Muscle of leg (tissue), 16 donors: ENCODE measurements at places on chromosomes 6 and 20.
A peak's percentile ranks its signal among the peaks of the same experiment; 100 is the strongest.

- no peak for DNase-seq
These were observed 866 bp upstream of the MYO6 start for GRCh38 chr6:75748003-75748742.

DNA sequence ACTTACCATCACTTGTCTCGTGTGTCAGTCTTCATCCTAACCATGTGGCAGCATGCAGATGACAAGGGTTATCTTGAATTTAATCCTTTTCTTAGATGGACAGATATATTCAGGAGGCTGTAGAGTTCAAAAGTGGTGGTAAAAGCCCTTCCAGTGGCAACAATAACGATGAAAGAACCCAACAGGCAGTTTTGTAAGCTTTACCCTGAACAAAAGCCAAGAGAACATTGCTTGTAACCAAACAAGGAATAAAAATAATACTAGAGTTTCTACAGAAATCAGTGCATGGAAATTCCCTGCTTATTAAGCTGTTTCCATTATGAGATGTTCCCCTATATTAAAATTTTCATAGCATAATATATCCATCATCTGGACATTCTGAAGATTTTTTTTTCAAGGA lies 69.7 kb downstream of the PDE7B start:
- DNase-seq = peak; percentile 54

DNA sequence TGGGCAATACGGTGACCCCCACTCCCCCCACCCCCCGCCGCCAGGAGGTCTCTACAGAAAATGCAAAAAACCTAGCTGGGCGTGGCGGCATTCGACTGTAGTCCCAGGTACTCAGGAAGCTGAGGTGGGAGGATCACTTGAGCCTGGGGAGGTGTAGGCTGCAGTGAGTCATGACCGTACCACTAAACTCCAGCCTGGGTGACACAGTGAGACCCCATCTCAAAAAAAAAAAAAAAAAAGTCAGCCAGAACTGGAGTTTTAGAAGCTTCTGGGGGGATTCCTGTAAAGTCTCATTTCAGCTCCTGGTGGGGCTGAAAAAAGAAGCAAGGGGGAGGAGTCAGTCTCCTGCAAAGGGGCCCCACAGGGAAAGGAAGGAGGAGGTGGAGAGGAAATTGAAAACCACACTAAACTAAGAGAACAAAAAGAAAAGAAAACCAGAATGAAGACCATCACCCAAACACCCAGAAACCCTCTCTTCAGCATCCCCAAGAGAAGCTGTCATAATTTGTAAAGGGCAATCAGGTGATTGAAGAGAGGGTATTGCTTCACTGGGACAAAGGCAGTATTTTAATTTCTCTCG lies 50.4 kb downstream of the NOL4L start:
- DNase-seq = no peak

- DNase-seq = peak; percentile 21
These were observed 7.1 kb upstream of the TCP11 start for GRCh38 chr6:35148167-35148741.

- peak; percentile 45 for DNase-seq
These were observed 25.2 kb downstream of the MEI4 start for GRCh38 chr6:77678048-77678447.

DNA sequence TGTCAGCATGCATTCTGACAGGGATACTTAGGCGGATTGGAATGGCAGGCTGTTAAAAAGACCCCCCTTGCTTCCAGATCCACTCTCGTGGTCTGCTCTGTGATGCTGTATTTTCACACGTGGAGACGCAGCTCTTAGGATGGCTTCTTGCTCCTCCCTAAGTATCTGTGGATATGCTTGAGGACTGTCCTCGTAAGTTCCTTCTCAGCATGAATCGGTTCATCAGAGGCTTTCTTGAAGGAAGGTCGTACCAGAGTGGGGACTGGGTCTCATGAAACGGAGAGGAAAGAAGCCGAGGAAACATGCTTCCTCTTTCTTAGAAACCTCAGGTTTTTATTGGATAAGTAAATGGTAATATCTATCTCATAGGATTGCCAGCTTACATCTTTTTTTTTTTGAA lies 220.4 kb downstream of the FARS2 start:
- no peak for DNase-seq

DNA sequence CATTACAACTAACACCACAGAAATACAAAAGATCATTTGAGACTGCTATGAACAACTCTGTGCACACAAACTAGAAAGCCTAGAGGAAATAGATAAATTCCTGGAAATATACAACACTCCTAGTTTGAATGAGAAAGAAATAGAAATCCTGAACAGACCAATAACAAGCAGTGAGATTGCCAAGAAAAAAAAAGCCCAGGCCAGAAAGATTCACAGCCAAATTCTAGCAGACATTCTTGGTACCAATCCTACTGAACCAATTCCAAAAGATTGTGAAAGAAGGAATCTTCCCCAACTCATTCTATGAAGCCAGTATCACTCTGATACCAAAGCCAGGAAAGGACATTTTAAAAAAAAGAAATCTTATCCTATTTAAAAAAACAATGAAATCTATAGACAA lies 7.0 kb upstream of the CDK19 start:
- peak; percentile 60 for DNase-seq

DNA sequence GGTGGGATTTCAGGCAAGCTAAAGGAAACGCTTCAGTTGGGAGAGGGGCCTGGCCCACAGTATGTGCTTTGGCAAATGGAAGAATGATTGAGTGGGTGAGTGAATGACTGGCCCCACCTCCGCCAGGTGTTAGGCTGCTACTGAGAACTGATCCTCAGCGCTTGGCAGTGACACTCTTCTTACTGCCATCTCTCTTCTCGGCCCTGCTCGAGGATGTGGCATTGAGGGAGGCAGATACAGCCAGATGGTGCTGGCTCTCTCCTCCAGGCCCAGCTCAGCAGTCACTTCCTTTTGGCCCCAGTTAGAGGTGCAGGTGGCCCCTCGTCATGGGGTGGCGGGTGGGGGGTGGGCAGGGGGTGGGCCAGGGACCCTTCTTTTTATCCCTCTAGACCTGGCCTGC lies 38.9 kb upstream of the KCNK5 start:
- no peak for DNase-seq

DNA sequence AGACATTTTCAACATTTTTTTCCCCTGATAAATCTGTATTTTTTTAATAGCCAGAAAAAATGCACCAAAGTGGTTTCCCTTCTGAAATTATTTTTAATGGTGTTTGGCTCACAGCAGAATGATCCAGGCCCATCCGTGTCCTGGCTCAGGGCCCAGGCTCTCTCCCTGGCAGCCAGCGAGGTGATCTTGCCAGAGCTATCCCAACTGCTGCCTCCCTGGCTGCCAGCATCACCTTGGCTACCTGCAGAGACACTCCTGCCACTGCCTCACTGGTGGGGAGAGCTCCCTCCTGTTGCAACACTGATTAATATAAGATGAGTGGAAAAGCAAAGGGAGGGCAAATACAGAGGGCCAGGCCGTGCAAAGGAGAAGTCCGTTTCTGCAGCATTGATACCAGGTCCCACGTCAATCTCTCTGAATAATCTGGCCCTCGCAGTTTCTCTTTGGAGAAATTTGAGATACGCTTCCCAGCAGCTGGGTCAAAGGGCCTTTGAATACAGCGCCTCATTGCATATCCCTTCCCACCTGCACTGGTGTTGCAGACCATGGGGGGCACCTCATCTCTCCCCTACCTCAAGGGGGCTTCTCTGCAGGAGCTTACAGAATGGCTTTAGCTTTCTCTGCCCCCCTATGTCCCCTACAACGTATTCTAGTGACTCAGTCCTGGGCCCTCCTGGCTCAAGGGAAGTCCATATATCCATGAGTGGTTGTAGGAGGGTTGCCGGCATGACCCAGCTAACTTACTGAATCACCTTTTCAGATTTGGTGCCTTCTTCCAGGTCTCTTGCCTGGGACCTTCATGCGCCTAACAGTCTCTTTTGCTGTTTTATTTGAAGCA lies 12.8 kb upstream of the DSTN start:
- DNase-seq = peak; percentile 82

- DNase-seq = peak; percentile 46
These were observed 120.4 kb downstream of the OGFRL1 start for GRCh38 chr6:71408787-71409723.

DNA sequence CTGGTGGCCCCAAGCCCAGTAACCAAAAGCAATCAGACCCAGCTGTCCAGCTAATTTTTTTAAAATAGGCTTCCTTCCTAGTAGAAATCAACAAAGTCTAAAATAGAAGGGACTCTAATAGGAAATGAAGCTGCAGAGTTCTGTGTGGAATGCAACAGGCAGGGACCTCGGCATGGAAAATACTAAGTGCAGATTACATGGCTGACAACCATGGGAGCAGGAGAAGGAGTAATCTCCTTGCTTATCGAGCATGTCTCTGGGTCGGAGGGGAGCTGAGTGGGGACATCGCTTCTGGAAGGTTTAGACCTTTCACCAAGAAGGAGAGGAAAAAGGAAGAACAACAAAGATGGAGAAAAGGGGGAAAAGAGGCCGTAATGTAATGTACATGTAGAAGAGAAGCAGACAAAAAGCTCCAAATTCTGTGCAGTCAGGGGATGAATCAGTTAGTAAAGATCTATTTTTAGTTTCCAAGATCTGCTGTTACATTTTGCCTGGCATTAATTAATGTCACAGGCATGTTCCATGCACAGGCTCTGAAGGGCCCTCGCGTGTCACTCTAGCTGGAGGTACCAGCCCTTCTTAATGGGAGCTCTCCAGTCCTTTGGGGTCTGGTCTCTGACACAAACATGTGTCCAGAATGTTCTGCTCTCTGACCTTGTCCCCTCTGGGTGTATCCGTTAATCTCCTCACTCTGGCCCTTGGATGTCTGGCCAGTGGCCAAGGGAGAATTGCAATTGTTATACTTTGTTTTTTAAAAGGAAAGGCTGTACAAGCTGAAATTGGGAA lies 16.6 kb upstream of the ZNF831 start:
- peak; percentile 53 for DNase-seq

DNA sequence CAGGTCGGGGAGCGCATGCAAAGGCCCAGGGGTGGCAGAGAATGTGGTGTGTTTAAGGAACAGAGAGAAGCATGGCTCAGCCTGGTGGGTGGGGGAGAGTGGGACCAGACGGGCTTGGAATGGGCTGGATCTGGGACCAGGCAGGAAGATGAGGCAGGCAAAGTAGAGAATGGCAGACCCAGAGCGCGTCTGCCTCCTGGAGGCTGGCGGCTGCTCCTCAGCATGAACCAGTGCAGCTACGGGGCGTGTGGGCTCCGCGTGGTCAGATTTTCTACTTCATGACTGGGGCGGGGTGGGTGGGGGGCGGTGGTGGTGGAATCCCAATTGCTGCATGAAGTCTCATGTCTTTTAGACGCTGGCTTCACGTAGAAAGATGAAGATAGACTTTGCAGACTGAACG lies 135.6 kb downstream of the TFAP2C start:
- DNase-seq = no peak

- DNase-seq = peak; percentile 25
These were observed 252.4 kb downstream of the HDGFL1 start for GRCh38 chr6:22821664-22822320.

- no peak for DNase-seq
These were observed 161.6 kb downstream of the ZDHHC14 start for GRCh38 chr6:157542414-157543160.
